ENCODE measurements at places on chromosomes 12 and 14.

DNA sequence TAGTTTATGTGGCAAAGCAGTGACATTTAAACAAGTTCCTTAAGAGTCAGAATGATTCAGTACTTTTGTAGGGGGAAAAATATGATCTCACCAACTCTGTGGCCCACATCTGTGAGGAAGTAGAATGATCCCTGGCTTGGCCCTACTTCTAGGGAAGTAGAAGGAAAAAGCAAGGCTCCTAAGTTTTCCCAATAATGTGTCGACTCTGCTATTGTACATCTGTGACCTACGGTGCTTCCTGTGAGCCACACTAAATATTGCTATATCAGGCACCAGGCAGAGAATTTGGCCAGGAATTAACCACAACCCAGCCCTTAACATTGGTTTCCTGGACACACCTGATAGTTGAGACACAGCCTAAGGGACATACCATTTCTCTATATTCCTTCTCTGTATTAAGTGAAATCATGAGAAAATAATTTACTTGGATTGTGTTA, 9.3 kb upstream of the NID2 start:
- H3K27ac ChIP-seq = no peak overlapping the region
- no peaks in the 10 kb centered on the region for H3K27me3 ChIP-seq
- no peaks in the 10 kb centered on the region for H3K4me1 ChIP-seq
- no peak for DNase-seq
- H3K36me3 ChIP-seq = no peaks in the 10 kb centered on the region

DNA sequence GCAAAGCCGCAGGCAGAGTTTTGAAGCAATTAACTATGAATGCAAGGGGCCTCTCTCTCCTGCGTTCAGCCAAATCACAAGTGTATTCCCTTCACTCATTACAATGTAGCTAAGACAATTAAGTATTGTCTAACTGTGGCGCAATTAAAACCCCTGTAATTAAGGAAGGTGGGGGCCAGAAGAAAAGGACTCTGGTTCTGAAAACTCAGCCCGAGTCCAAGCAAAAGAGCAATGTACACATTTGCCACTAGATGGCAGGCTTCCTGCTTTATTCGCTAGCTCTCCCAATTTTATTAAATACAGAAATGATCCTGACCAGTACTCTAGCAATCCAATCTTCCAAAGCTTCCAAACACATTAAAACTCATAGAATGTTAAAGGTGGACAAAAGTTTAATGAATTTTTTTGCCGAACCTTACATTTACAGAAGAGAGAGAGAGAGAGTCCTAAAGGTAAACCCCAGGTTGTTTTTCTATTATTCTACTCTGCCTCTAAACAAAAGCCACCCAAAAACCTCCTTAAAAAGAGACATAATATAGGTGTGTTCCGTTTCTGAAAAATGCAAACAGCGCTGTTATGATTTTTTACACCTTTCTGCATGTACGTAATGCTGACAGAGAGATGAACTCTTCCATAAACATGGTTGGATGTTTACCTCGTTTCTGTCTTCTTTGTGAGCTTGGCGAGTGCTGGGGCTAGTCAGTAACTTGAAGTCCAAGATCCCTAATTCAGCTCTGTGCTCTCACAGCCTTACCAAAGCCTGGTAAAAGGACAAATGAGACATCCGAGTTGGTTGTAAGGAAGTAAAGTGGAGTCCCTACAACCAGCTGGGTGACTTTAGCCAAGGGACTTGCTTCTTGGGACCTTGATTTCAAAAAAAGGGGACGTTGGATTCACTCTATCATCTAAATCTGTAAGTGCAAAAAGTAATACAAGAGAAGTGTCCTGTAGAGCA, 50.9 kb upstream of the VASH1 start:
- no peak for DNase-seq
- no peak overlapping the region for H3K27ac ChIP-seq
- no peak overlapping the region for H3K4me3 ChIP-seq
- H3K27me3 ChIP-seq = no peaks in the 10 kb centered on the region
- no peaks in the 10 kb centered on the region for H3K36me3 ChIP-seq

DNA sequence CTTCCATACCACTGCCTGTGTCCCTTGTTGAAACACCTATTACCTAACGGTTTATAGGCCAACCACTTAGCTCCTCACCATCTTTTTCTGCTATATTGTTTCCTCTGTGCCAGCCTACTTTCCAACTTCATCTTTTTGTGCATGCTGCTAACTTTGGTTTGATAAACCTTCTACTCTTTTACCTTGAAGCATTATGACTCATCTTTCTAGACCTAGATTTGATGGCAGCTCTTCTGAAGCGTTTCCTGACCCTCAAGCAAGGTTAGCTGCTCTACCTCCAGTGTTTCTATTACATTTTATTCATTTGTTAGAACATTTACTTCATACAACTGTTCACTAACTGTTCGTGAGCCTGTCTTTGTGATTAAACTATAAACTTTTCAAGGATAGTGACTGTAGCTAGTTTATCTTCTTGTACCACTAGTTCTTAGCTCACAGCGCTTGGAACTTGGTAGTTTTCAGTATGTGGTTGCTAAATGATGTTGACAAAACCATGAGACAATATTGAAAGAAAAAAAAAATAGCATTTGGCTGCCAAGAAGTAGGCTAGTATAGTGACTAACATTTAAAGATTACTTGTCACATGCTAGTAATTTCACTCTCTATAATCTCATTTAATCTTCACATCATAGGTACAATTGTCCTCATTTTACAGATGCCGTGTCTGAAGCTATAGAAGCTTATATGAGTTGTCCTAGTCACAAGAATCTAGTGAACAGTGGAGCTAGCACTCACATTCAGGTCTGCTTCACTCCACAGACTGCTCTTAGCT, 79.5 kb downstream of the APAF1 start:
- H3K27ac ChIP-seq = no peak overlapping the region
- no peak overlapping the region for H3K4me3 ChIP-seq
- no peak for DNase-seq
- H3K36me3 ChIP-seq = peaks cover 60% of the 10 kb centered on the region

GRCh38 chr12:607541-608001, 55.7 kb downstream of the NINJ2 start:
- no peak overlapping the region for H3K27ac ChIP-seq
- no peaks in the 10 kb centered on the region for H3K36me3 ChIP-seq
- no peak overlapping the region for H3K4me3 ChIP-seq

GRCh38 chr14:71206123-71206522, 298.9 kb downstream of the PCNX1 start:
- no peaks in the 10 kb centered on the region for H3K27me3 ChIP-seq
- no peak overlapping the region for H3K4me3 ChIP-seq
- no peaks in the 10 kb centered on the region for H3K4me1 ChIP-seq
- no peaks in the 10 kb centered on the region for H3K36me3 ChIP-seq
- DNase-seq = no peak
- no peak overlapping the region for H3K27ac ChIP-seq

- H3K36me3 ChIP-seq = no peaks in the 10 kb centered on the region
- H3K27me3 ChIP-seq = no peaks in the 10 kb centered on the region
- peaks cover 24% of the 10 kb centered on the region for H3K4me1 ChIP-seq
- no peak for DNase-seq
- H3K4me3 ChIP-seq = no peak overlapping the region
- no peak overlapping the region for H3K27ac ChIP-seq
Observed at GRCh38 chr12:79834712-79835376, 100.1 kb downstream of the PPP1R12A start.

DNA sequence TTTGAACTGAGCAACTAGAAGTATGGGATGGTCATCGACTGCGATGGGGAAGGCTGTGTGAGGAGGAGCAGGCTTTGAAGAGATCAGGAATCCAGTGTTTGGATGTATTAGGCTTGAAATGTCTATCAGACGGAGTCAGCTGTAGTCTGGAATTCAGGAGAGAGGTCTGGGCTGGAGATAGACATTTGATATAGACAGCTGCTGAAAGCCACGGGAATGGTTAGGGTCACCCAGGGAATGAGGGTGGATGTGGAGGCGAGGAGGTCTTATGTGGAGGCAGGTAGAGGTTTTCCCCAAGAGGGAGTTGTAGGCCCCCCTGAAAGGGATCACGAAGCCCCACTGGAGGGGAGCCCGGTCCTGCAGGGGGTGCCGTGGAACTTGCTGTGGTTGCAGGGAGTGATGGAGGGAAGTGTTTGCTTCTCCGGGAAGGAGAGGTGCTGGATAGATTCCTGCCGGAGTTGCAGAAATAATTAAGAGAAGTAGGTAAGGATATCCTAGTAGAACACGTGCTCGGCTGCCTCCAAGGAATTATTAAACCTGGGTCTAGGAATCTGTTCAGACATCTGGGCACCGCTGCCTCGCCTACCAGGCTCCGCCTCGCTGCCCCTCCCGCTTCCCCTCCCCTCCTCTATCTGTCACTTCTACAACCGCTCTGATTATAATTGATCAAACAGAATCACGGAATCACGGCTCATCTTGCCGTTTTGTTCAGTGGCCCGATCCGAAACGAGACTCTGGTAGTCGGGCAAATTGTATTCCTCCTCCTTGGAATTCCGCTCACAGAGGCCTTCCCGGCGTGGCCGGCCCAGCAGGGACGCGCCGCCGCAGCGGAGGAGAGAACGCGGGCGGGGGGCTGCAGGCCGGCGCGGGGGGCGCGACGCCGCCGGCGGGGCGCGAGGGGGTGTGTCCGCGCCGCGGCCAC, 826 bp upstream of the CACNA1C start:
- peaks cover 40% of the 10 kb centered on the region for H3K27me3 ChIP-seq
- H3K4me3 ChIP-seq = peak overlapping the region; percentile 57
- H3K36me3 ChIP-seq = no peaks in the 10 kb centered on the region
- H3K4me1 ChIP-seq = peaks cover 2% of the 10 kb centered on the region
- no peak for DNase-seq
- H3K27ac ChIP-seq = no peak overlapping the region

DNA sequence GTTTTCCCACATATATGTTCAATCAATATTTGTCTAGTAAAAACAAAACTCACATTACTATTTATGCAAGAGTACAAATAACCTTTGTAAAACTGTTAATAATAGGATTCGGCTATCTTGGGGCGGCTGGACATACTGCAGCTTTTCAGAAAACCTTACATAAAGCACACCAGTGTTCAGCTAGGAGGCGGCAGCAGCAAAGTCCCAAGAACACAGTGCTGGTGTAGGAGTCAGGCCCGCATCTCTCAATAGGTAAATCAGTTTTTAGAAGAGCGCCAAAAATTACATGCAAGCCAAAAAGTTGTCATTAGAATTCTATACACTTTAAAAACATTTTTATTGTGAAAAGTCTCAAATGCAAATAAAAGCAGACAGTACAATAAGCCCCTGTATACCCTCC, 37.5 kb downstream of the CCDC88C start:
- no peak overlapping the region for H3K27ac ChIP-seq
- H3K4me3 ChIP-seq = no peak overlapping the region
- H3K27me3 ChIP-seq = no peaks in the 10 kb centered on the region

DNA sequence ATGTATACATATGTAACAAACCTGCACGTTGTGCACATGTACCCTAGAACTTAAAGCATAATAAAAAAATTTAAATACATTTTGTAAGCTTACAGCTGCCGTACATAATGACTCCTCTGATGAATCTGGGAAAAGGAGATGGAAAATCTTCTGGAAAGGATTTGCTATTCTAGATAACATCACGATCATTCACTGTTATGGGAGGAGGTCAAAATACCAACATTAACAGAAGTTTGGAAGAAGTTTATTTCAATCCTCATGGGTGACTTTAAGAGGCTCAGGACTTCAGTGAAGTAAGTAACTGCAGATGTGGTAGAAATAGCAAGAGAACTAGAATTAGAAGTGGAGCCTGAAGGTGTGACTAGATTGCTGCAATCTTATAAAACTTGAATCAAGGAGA, 172.2 kb downstream of the SLC16A7 start:
- no peak overlapping the region for H3K4me3 ChIP-seq
- H3K4me1 ChIP-seq = no peaks in the 10 kb centered on the region
- H3K27ac ChIP-seq = no peak overlapping the region
- no peaks in the 10 kb centered on the region for H3K27me3 ChIP-seq

- H3K4me1 ChIP-seq = no peaks in the 10 kb centered on the region
- no peak overlapping the region for H3K4me3 ChIP-seq
- DNase-seq = no peak
- H3K36me3 ChIP-seq = no peaks in the 10 kb centered on the region
- H3K27ac ChIP-seq = no peak overlapping the region
- H3K27me3 ChIP-seq = no peaks in the 10 kb centered on the region
Observed at GRCh38 chr12:70628701-70629480, 8.3 kb downstream of the PTPRB start.

GRCh38 chr14:95379634-95380033, 59.9 kb upstream of the CLMN start:
- no peaks in the 10 kb centered on the region for H3K27me3 ChIP-seq
- H3K36me3 ChIP-seq = no peaks in the 10 kb centered on the region
- no peak overlapping the region for H3K4me3 ChIP-seq

DNA sequence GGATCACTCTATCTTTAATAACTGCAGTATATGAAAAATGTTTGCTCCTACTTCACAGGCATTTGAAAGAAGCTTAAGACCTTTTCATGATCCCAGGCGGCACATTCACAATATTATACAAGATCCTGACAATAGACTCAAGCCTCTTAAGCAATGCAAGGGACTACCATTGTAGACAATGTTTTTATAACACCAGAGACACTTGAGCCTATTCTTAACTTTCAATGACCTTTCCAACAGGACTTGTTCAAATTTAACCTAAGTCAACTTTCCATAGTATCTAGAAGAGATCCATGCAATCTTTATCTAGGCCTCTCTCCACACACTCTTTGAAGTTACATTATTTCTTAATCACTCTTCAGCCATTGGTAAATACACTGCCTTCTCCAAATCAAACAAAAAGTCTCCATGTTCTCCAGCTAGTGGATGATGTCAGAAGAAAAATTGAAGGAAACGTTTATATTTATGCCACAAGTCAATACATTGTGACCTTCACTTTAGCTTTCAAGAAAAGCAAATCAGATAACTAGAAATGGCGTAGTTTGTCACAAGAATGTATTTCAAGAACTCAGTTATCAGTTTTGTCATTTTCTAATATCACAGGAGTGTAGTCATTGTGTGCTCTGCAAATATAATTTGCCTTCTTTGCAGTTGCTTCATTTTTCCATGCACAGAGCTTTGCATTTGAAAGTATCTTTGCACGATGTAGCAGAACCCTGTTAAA, 41.2 kb downstream of the PHLDA1 start:
- H3K4me3 ChIP-seq = no peak overlapping the region
- H3K4me1 ChIP-seq = no peaks in the 10 kb centered on the region
- no peaks in the 10 kb centered on the region for H3K27me3 ChIP-seq
- DNase-seq = no peak

- H3K36me3 ChIP-seq = no peaks in the 10 kb centered on the region
- DNase-seq = no peak
- no peak overlapping the region for H3K27ac ChIP-seq
- peaks cover 6% of the 10 kb centered on the region for H3K27me3 ChIP-seq
- H3K4me1 ChIP-seq = no peaks in the 10 kb centered on the region
Observed at GRCh38 chr12:102879144-102879763, 37.8 kb downstream of the PAH start.

DNA sequence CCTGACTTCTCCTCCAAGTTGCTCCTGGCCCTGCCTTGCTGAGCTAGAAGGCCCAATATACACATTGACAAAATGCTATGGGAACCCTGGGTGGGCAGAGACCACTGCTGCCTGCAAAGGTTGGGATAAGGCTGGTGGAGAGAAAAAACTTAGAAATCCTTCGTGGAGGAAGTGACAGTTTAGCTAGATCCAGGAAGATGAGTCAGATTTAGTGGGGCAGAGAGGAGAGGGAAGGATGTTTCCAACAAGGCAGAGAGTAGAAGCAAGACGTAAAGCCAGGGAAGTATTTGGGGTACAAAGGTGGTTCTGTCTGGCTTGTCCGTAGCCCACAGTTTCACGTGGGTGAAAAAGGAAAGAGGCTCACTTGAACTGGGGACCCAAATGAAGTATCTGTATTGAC, 69.0 kb upstream of the CLMN start:
- no peak overlapping the region for H3K27ac ChIP-seq
- DNase-seq = no peak
- no peaks in the 10 kb centered on the region for H3K36me3 ChIP-seq
- H3K4me3 ChIP-seq = no peak overlapping the region
- H3K27me3 ChIP-seq = no peaks in the 10 kb centered on the region
